ENCODE measurements at places on chromosomes 5 and 9. TPM values are rescaled to one million over a fixed set of nuclear protein-coding genes. Genes with fewer than 3 reads are reported as not detected.

GRCh38 chr5:165617491-165617890 lies 2112.1 kb downstream of the MAT2B start:
- no peak overlapping the region for H3K27ac ChIP-seq
- no peak overlapping the region for H3K4me3 ChIP-seq
- peaks cover 2% of the 10 kb centered on the region for H3K4me1 ChIP-seq
- H3K27me3 ChIP-seq: no peaks in the 10 kb centered on the region
- DNase-seq: peak; percentile 46

DNA sequence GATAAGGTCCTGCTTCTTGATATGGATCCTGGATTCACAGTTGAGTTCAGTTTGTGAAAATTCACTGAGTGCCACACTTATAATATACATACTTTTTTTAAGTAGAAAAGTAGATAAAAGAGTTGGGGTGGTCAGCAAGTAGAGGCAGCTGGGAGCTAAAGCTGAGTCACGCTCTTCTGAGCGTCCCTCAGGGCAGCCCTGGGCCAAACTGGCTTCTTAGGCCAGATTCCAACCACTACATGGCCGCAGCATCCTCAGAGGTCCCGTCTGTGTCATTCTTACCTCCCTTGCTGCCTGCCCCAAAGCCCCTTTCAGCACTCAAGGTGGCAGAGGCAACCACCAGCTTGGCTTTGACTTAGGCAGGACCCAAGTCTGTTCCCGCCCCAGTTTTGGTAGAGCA lies 123.3 kb upstream of the TBC1D2 start:
- H3K4me1 ChIP-seq: peaks cover 20% of the 10 kb centered on the region
- no peak overlapping the region for H3K27ac ChIP-seq
- DNase-seq: peak; percentile 33
- no peaks in the 10 kb centered on the region for H3K27me3 ChIP-seq

- no peaks in the 10 kb centered on the region for H3K36me3 ChIP-seq
- no peak for DNase-seq
- H3K27me3 ChIP-seq: no peaks in the 10 kb centered on the region
- H3K4me1 ChIP-seq: no peaks in the 10 kb centered on the region
- no peak overlapping the region for H3K4me3 ChIP-seq
Observed at GRCh38 chr5:8094304-8094703, 225.4 kb downstream of the MTRR start.

DNA sequence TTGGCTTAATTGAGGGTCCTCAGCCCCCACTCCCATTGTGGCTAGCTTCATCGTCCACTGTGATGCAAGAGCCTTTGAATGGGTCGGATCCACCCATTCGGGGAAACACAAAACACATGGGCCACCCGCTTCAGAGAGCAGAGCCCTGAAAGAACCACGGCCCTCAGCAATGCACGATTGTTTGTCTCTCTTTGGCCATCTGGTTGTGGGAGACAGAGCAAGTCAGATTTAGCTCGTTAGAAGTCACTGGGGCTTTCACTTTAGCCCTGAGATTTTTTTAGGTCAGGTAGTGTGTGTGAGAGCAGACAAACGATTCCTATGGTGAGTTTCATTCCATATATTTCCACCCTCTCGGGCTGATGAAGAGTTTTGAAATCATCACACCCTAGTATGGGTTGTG lies 12.9 kb upstream of the COL15A1 start:
- no peak overlapping the region for H3K27ac ChIP-seq
- H3K36me3 ChIP-seq: no peaks in the 10 kb centered on the region
- peaks cover 3% of the 10 kb centered on the region for H3K27me3 ChIP-seq
- peaks cover 10% of the 10 kb centered on the region for H3K4me1 ChIP-seq

DNA sequence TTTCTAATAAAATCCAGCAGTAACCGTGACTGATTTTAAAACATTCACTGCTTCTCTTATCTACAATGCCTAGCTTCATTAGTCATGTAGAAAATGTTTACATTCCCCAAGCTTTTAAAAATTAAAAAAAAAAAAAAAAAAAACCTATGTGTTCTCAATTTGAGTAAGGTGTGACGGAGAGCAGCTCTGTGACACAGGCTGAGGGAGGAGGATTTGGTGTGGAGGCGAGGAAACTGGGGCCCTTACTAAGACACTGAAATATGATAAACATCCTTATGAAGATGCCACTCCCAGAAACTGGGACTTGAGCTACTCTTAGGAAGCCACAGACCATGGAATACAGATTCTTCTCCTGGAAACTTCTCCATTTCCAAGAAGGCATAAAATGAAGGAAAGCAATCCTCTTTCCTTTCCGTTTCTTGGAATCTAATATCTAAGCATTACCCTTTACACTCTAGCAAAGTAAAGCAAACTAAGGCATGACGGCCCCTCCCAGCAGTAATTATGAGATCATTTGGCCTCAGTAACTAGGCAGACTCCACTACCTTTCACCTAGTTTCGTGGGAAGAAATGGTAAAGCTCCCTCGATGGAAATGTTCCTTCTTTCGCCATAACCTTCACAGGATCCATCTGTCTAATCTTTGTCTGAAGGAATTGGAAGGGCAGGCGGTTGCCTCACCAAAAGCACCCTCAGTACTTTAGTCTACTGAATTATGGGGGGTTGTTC lies 23.5 kb downstream of the GRAMD2B start:
- no peaks in the 10 kb centered on the region for H3K36me3 ChIP-seq
- H3K27me3 ChIP-seq: no peaks in the 10 kb centered on the region
- H3K4me3 ChIP-seq: no peak overlapping the region
- peak; percentile 88 for DNase-seq
- H3K27ac ChIP-seq: peak overlapping the region; percentile 30

Gene UBQLN1
- 129 TPM for total RNA-seq

DNA sequence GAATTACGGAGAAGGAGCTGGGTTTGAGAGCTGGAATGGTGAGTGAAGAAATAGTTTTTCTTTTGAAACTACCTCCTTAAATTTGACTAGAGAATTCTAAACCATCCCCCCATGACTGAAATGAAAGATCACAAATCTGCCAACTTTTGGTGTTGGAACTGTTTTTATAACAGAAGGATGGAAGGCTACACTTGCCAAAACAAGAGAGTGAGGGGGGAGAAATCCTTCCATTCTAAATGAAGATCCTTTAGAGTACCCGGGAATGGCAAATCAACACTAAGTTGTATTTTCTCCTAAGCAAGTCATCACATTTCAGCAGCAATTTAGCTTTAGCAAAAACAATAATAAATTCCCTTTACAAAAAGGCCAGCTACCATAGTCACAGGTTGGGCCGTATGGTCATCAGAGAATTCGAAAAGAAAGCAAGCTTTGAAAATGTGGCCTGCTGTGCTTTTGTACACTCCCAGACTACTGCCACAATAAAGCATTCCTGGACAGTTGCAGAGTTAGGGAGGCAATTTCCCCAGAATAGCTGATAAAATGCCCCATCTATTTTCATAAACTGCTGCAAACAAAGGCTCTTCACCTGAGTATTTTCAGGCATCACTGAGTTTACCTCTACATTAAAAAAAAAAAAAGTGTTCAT lies 25.0 kb upstream of the FREM1 start:
- no peak for DNase-seq
- no peaks in the 10 kb centered on the region for H3K27me3 ChIP-seq
- H3K36me3 ChIP-seq: no peaks in the 10 kb centered on the region
- H3K27ac ChIP-seq: no peak overlapping the region

Gene PHYHD1
- 2.2 TPM for total RNA-seq

DNA sequence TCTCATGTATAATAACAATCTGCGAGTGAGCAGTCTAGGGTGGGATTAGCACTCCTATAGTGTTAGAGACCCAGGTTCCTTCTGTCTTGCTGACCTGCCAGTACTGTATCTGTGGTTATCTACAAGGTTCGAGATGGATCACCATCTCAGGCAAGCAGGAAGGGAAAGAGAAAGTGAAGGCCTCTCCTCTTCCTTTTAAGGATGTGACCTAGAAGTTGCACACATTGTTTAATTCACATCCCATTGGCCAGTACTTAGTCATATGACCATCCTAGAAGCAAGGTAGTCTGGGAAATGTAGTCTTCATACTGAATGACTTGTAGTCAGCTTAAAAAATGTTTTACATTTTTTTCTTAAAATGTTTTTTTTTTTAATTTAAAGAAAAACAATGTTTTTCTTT lies 168.6 kb downstream of the CARTPT start:
- peak; percentile 94 for DNase-seq
- no peaks in the 10 kb centered on the region for H3K36me3 ChIP-seq
- H3K4me1 ChIP-seq: peaks cover 11% of the 10 kb centered on the region
- H3K27me3 ChIP-seq: peaks cover 8% of the 10 kb centered on the region

DNA sequence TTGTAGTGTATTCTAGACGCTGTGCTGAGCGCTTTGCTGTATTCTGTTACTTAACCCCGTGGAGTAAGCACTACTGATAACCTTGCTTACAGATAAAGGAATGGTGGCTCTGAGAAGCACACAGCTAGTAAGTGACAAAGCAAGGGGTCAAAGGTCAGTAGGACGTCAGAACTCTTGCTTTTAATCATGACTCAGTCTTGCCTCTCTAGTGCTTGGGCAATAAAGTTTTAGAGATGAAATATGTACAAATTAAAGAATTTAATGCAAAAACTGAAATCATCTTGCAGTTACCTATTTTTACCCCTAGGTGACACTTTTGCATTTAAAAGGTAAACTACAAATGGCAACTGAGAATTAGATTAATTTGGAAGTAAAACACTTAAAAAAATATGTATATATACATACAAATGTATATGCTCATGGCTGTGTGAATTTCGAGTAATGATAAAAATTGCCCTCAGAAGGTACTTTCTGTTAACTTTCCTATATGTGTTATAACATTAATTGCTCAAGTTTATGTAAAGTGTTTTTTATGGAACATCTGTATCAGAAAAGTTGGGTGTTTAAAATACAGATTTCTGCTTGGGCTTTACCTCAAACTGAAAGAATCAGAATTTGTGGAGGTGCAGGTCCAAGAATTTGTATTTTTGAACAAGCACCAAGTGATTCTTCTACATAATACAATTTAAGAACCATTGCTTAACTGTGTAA lies 175.1 kb upstream of the DAB2 start:
- peak; percentile 72 for DNase-seq
- H3K36me3 ChIP-seq: no peaks in the 10 kb centered on the region
- no peaks in the 10 kb centered on the region for H3K27me3 ChIP-seq
- H3K27ac ChIP-seq: no peak overlapping the region
- no peak overlapping the region for H3K4me3 ChIP-seq
- no peaks in the 10 kb centered on the region for H3K4me1 ChIP-seq

Gene OR1J2
- not detected for total RNA-seq

Gene USP20
- 3.8 TPM for total RNA-seq

Gene DNAI1
- not detected for total RNA-seq

- peaks cover 1% of the 10 kb centered on the region for H3K4me1 ChIP-seq
- no peaks in the 10 kb centered on the region for H3K36me3 ChIP-seq
- H3K4me3 ChIP-seq: no peak overlapping the region
- H3K27ac ChIP-seq: no peak overlapping the region
- DNase-seq: no peak
Observed at GRCh38 chr9:6893350-6894131, 135.8 kb downstream of the KDM4C start.

GRCh38 chr5:142784401-142784955 lies 14.3 kb downstream of the ARHGAP26 start:
- peaks cover 3% of the 10 kb centered on the region for H3K4me1 ChIP-seq
- DNase-seq: no peak
- H3K36me3 ChIP-seq: no peaks in the 10 kb centered on the region
- no peak overlapping the region for H3K27ac ChIP-seq

DNA sequence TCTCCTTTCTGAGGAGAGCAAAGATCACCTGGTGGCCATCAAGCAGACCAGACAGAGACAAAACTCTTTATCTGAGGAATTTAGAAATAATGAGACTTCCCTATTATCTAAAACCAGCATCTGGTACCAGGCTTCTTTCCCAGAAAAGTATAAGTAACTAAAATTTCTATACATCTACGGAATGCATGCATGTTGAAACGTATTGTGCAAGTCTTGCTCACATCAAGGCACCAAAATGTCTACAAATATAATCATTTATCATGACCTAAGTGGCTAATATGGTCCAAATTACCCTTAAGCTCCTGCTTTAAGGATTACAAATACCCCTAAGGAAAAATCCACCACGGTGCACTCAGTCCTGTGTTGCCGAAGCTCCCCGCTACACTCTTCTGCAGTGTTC lies 286.3 kb downstream of the CDH18 start:
- H3K27ac ChIP-seq: no peak overlapping the region
- no peak overlapping the region for H3K4me3 ChIP-seq
- no peaks in the 10 kb centered on the region for H3K27me3 ChIP-seq
- no peaks in the 10 kb centered on the region for H3K36me3 ChIP-seq
- DNase-seq: no peak

DNA sequence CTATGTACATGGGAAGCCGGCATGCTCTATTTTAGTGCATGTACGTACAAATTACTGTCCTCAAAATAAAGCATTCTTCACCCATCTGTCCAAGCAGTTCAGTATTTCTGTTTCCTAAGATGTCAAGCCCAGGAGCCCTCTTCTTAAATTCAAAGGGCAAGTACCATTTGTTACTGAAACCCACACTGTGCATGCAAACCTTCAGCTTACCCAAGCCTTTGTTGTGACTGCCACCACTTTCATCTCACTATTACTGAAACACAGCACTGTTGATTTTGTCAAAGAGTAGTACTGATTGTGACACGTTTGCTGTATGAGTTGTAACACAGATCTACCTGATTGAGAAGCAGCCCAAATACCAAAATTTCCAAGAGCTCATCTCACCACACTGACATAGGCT lies 390.4 kb upstream of the IZUMO3 start:
- H3K4me3 ChIP-seq: no peak overlapping the region
- no peaks in the 10 kb centered on the region for H3K4me1 ChIP-seq
- no peaks in the 10 kb centered on the region for H3K27me3 ChIP-seq

Gene WNT8A
- total RNA-seq: not detected

- no peak overlapping the region for H3K4me3 ChIP-seq
- no peak for DNase-seq
- H3K27ac ChIP-seq: no peak overlapping the region
- H3K4me1 ChIP-seq: peaks cover 5% of the 10 kb centered on the region
- H3K27me3 ChIP-seq: no peaks in the 10 kb centered on the region
- H3K36me3 ChIP-seq: peaks cover 8% of the 10 kb centered on the region
Observed at GRCh38 chr9:113901221-113901688, 25.1 kb downstream of the ZNF618 start.
